ENCODE measurements at places on chromosomes 3 and 15. TPM values are rescaled to one million over a fixed set of nuclear protein-coding genes. Genes with fewer than 3 reads are reported as not detected.

The UPK1B gene
- total RNA-seq, result 14.3 TPM

The CSPG4 gene
- total RNA-seq, result 0.12 TPM

The DUOX1 gene
- total RNA-seq, result not detected

The SLC28A1 gene
- 0.03 TPM for total RNA-seq

The ADAM10 gene
- total RNA-seq, result 80.4 TPM

The ARNT2 gene
- total RNA-seq, result 16.5 TPM

The MYO5C gene
- 6.9 TPM for total RNA-seq

The ARL8B gene
- 63.2 TPM for total RNA-seq

The SETD2 gene
- total RNA-seq, result 28.6 TPM

The SLC24A5 gene
- total RNA-seq, result not detected

The PIK3CA gene
- total RNA-seq, result 7.5 TPM

The GPR27 gene
- 3.0 TPM for total RNA-seq

The BFSP2 gene
- not detected for total RNA-seq

The BNIP2 gene
- total RNA-seq, result 63.6 TPM

The TPRG1 gene
- 0.14 TPM for total RNA-seq

The SLC15A2 gene
- 0.33 TPM for total RNA-seq

The FEZF2 gene
- not detected for total RNA-seq

The MST1R gene
- total RNA-seq, result 7.5 TPM

The SLC9C1 gene
- not detected for total RNA-seq

The PEX5L gene
- not detected for total RNA-seq

The HTR3E gene
- not detected for total RNA-seq

The LRTM1 gene
- total RNA-seq, result not detected

The ASB14 gene
- not detected for total RNA-seq

The CPNE9 gene
- total RNA-seq, result 0.30 TPM

The NIPA2 gene
- 112 TPM for total RNA-seq

The GOLGA8M gene
- 0.07 TPM for total RNA-seq

The SPTBN5 gene
- total RNA-seq, result 0.20 TPM

The KBTBD13 gene
- total RNA-seq, result not detected

The BHLHE40 gene
- 71.9 TPM for total RNA-seq

The MAP2K1 gene
- total RNA-seq, result 121 TPM

The GNL3 gene
- total RNA-seq, result 91.9 TPM

The ADPRH gene
- 3.0 TPM for total RNA-seq

The GOLGA8N gene
- 1.3 TPM for total RNA-seq

The CTDSPL gene
- total RNA-seq, result 16.4 TPM

The GOLGA8A gene
- total RNA-seq, result 8.4 TPM

The IRAK2 gene
- total RNA-seq, result 15.7 TPM

The TMC3 gene
- total RNA-seq, result not detected

The MYLK gene
- 13.2 TPM for total RNA-seq

The C2CD4A gene
- 0.10 TPM for total RNA-seq

The GRAMD1C gene
- 1.1 TPM for total RNA-seq

The DLL4 gene
- 1.8 TPM for total RNA-seq

The TTLL13 gene
- total RNA-seq, result 0.14 TPM

The CADM2 gene
- total RNA-seq, result 0.28 TPM

The PEAK1 gene
- 5.0 TPM for total RNA-seq

The C3orf22 gene
- not detected for total RNA-seq

The LRRIQ4 gene
- total RNA-seq, result not detected

The RARRES1 gene
- total RNA-seq, result 6.8 TPM

The IGDCC3 gene
- 0.07 TPM for total RNA-seq

The PP2D1 gene
- total RNA-seq, result not detected

The IL12A gene
- 1.5 TPM for total RNA-seq

The ENTPD3 gene
- 0.03 TPM for total RNA-seq

The ATP10A gene
- total RNA-seq, result 9.8 TPM

The RLBP1 gene
- total RNA-seq, result 0.13 TPM

The ZPLD1 gene
- total RNA-seq, result not detected

The ANKDD1A gene
- 1.9 TPM for total RNA-seq

The MYO9A gene
- total RNA-seq, result 15.6 TPM

The SMCO1 gene
- total RNA-seq, result not detected

The SLC28A2 gene
- total RNA-seq, result not detected

All from A549 treated with Hydrocortisone at 1 μM for 4 hours (cell line).